ENCODE measurements at places on chromosomes 6 and 20.
A peak's percentile ranks its signal among the peaks of the same experiment; 100 is the strongest.

DNA sequence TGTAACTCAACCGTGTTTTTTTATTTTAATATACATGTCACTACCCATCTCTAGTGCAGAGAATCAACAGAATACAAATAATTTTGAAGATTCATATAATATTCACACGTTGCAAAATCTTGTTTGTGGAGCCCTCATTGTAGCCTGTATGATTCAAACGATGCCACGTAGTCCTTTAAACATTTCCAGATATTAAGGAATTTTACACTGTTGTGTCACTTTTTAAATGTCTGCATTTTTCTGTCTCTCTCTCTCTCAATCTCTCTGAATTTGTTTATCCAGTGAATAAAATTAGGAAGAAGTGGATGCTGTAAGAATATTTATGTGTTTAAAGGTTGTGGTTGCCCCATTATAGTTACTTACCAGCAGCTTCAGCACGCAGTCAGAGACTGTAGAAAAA, 262.0 kb downstream of the PAX1 start:
- DNase-seq = no peak

DNA sequence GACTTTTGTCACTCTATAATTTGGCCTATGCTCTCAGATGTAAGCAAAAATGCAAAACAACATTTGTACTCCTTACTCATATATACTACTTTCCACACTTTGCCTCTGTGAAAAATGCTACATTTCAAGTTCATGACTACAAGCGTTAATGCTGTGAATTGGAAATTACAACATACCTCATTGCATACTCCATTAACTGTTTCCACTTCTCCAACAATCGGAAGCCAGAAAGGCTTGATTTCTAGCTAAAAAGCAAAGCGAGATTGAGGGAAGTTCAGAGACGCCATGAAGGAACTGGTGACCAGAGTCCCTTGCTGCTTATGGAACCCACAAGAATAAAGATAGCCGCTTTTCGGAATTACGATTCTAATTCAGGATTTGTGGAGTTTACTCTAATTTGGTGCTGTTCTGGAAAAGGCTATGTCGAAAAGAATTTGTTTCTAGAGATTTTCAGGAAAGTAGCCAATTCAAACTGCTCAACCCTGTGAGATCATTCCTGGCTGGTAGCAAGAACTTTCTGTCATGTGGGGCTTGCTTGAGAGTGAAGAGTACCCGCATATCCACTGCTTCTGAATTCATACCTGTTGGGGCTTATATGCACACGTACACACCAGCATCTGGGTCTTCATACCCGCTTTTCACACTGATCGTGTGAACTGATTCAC, 98.0 kb upstream of the CITED2 start:
- DNase-seq = no peak

- no peak for DNase-seq
Measured at GRCh38 chr6:26183581-26184366, 96.5 kb downstream of the HFE start.

DNA sequence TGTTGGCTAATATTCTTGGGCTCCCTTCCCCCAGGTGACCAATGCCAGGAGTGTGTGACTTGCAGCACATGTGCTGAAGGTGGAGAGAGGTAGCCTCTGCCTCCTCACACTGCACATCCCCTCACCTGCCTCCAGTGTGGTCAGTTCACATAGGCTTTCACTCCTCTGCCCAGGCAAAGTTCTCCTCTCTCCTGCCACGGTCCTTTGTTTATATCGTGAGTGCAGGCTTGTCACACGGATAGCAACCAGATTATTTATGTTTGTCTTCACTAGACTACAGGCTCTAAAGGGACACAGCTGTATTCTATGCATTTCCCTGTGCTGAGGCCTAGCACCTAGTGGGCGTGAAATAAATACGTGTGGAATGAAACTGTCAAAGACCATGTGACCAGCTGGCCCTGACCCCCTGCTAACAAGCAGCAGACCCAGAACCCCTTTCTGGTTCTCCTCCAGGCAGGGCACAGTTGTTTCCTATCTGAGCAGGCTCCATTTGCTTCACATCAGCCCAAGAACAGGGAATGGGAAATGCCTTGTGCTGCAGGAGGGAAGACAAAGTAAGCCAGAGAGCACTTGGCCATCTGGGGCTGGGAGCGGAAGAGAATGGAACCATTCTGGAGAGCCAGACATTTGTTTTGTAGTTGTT, 42.3 kb downstream of the UNC5CL start:
- DNase-seq = no peak

- no peak for DNase-seq
Measured at GRCh38 chr6:145629478-145629877, 105.8 kb downstream of the EPM2A start.

- no peak for DNase-seq
Measured at GRCh38 chr6:168959696-168960095, 293.9 kb downstream of the THBS2 start.

DNA sequence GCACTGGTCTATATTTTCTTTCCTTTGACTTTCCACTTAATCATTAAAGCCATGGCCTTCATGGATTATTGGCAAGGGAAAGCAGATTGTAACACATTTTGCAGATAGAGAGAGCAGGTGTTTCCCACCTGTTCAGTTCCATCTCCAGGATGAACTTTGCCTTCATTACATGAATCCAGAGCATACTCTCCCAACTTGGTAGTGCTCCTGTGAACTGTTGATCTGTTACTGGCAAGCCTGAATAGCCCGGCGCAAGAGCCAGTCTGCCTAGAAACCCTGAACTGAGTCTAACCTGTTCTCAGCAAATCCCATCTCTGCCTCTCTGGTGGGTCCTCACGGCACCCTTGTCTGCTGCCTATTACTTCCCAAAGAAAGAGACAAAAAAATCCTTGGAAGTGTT, 210.3 kb downstream of the PLCB1 start:
- no peak for DNase-seq

GRCh38 chr6:117619178-117619577, 16.9 kb upstream of the GOPC start:
- no peak for DNase-seq

GRCh38 chr20:17681726-17682102, 328 bp downstream of the RRBP1 start:
- DNase-seq = no peak

- DNase-seq = no peak
Measured at GRCh38 chr6:131762984-131763383, 44.8 kb upstream of the ENPP1 start.

- DNase-seq = no peak
Measured at GRCh38 chr6:43988801-43989200, 138.5 kb downstream of the MRPL14 start.

DNA sequence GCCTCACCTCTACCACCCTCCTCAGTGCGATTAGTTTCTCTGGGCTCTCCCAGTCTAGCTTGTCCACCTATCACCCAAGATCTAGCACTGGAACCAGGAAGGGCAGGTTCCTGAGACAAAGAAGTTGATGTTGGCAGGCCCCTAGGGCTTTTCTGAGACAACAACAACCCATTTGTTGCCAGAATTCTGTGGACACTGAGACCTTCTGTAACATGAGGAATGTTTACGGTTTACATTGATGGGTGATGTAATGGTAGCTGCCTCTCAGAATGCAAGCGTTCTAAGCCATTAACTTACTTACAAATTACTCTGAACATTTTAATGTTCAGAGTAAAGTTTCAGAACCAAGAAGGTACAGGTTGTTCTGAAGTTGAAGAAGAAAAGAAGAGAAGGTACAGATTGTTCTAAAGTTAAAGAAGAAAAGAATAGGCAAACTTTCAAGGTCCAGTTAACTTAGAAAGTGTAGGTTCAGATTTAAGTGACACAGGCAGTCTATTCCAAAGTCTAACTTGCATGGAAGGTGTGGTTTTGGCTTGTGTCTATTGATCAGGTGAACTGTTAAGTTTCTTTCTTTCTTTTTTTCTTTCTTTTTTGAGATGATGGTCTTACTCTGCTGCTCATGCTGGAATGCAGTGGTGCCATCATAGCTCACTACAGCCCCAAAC, 3.7 kb upstream of the MED23 start:
- DNase-seq = no peak

DNA sequence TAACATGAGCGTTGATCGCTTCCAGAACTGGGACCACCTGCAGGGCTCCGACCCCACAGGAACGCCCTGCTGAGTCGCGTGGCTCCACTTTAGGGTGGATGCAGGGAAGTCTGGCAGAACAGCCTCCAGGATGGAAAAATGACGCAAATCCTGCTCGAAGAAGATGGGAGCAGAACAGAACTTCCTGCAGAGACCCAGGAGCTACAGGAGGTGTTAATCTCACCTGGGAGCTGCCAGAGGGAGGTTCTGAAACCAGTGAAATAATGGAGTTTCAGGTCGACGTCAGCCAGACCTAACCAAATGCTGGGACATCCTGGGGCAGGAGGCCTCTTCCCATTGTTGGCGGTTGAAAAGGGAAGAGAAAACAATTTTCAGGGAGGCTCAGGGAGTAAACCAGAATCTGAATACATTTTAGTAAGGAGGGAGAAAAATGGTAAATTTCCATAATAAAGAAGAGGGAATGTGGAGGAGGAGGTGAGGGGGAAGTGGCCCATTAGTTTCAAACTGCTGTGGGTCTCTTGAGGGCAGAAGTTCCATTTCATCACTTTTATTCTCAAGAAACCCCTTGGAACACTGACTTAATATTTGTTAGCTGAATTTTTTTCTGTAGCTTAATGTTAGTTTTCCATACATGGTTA, 558.4 kb upstream of the CDH4 start:
- no peak for DNase-seq

- peak; percentile 18 for DNase-seq
Measured at GRCh38 chr6:18503593-18504231, 116.6 kb downstream of the RNF144B start.

- DNase-seq = no peak
Measured at GRCh38 chr6:99091985-99092384, 144.2 kb upstream of the FBXL4 start.

DNA sequence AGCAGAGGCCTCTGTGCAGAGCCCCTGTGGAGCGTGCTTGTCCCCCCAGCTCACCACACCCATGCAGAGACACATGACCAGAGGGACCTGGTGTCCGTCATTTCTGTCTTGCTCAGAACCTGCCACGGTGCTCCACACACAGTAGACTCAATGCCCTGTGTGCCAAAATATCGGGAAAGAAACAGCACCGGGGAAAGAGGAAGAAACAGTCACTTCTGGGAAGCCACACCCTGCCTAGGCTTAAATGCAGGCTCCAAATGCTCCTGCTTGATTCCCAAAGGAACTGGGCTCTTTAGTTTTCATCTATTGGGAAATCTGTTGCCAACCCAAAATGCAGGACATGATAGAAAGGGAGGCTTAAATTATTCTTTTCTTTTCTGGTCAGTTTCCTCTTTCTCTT, 503.9 kb downstream of the CD83 start:
- DNase-seq = no peak

GRCh38 chr6:133129556-133129955, 111.6 kb upstream of the EYA4 start:
- no peak for DNase-seq

GRCh38 chr6:146224988-146225387, 196.1 kb downstream of the GRM1 start:
- DNase-seq = no peak

GRCh38 chr20:41355598-41356203, 10.9 kb downstream of the EMILIN3 start:
- no peak for DNase-seq

DNA sequence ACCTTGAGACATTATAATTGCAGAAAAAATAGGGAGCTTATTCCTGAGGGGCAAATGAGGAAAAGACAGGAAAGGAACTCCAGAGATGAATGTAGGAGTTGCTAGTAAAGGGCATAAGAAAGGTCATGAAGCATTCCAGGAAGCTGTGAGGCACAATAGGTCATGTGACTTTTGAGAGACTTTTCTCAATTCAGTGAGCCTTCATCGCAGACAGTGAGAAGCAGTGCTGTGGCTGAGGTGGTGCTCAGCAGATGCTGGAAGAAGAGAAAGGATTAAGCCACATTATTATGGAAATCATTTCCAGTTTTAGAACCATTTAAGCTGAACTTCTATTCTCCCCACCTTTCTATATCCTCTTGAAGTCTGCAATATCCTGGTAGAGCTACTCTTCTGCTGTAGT, 4.1 kb downstream of the SPTLC3 start:
- DNase-seq = no peak

- DNase-seq = no peak
Measured at GRCh38 chr6:140090871-140091270, 716.4 kb upstream of the CITED2 start.

GRCh38 chr6:111626441-111626840, 20.8 kb upstream of the TRAF3IP2 start:
- no peak for DNase-seq

- no peak for DNase-seq
Measured at GRCh38 chr6:39688494-39688893, 36.7 kb downstream of the KIF6 start.

GRCh38 chr20:15867899-15868298, 705.3 kb downstream of the KIF16B start:
- no peak for DNase-seq

GRCh38 chr6:106974999-106975737, 639 bp upstream of the CD24 start:
- DNase-seq = no peak

DNA sequence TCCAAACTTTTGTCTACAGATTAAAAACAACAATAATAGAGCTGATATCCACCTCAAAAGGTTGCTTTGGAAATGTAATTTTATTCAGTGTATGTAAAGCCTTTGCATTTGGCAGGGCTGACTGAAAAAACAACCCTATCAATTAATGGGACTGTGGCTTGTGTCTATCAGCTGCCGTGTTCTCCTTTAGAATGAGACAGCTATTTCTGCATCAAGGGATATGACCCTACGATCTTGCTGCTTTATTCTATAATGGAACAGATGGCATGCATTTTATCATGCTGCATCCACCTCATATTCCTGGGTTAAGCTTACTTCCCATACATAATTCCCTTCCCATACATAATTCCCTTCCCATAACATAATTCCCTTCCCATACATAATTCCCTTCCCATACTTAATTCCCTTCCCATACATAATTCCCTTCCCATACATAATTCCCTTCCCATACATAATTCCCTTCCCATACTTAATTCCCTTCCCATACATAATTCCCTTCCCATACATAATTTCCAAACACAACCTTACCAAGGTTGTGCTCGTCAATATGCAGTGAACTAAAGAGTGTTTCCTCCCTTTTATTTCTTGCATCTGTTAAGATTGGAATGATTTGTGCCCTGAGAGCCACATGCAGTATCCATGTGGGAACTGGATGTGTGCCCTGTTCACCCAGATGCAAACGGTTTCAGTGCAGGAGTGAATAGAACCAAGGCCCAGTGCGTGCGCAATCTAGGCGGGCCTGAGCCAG, 26.8 kb downstream of the SERPINB6 start:
- no peak for DNase-seq

DNA sequence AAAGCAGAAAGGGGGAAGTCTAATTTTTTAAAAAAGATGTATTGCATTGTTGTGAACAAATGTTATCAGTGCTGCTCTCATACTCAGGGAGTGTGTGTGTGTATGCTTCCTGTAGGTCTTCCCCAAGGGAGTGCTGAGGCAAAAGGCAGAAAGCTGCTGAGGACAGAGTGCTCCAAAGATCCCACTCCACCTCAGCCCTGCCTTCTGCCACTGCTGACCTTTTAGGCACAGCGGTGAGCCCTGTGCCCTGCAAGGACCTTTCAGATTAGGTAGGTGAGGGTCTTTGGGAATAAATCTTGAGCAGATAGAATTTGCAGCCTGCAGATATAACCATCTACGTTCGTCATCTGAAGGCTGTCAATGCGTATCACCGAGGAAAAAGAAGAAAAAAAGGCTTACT, 756.4 kb upstream of the MMS22L start:
- no peak for DNase-seq

Measured in H54 (cell line).